ENCODE measurements at places on chromosomes 7 and 10. TPM values are rescaled to one million over a fixed set of nuclear protein-coding genes. Genes with fewer than 3 reads are reported as not detected.

The RBP3 gene
- total RNA-seq, result under 0.01 TPM

The SH3PXD2A gene
- total RNA-seq, result 16.7 TPM

The H2BK1 gene
- not detected for total RNA-seq

The CALD1 gene
- 253 TPM for total RNA-seq

The ASZ1 gene
- not detected for total RNA-seq

The NPY4R2 gene
- not detected for total RNA-seq

The GJC3 gene
- not detected for total RNA-seq

The PITRM1 gene
- 112 TPM for total RNA-seq

The CDHR3 gene
- 4.0 TPM for total RNA-seq

The ABLIM1 gene
- total RNA-seq, result 5.2 TPM

The RHOBTB1 gene
- 10.3 TPM for total RNA-seq

The PON1 gene
- not detected for total RNA-seq

The NEUROD6 gene
- total RNA-seq, result not detected

The SPDYE5 gene
- total RNA-seq, result not detected

The UNCX gene
- not detected for total RNA-seq

The GRB10 gene
- 22.0 TPM for total RNA-seq

The ADIRF gene
- 35.6 TPM for total RNA-seq

The ZWINT gene
- 24.2 TPM for total RNA-seq

The TUBAL3 gene
- not detected for total RNA-seq

The PPP3CB gene
- total RNA-seq, result 16.1 TPM

The LIPM gene
- not detected for total RNA-seq

The PRLHR gene
- not detected for total RNA-seq

The MLXIPL gene
- not detected for total RNA-seq

The NME8 gene
- not detected for total RNA-seq

The RBP4 gene
- not detected for total RNA-seq

The CBLL1 gene
- 11.3 TPM for total RNA-seq

The EVX1 gene
- total RNA-seq, result not detected

The NEUROG3 gene
- total RNA-seq, result not detected

The CLIP2 gene
- total RNA-seq, result 39.2 TPM

The LANCL2 gene
- total RNA-seq, result 26.8 TPM

The SPDYE16 gene
- not detected for total RNA-seq

The PDLIM1 gene
- total RNA-seq, result 34.9 TPM
